ENCODE measurements at places on chromosomes 6 and 20.

- DNase-seq: no peak
These were observed 8.0 kb downstream of the TRIM10 start for GRCh38 chr6:30152910-30153610.

DNA sequence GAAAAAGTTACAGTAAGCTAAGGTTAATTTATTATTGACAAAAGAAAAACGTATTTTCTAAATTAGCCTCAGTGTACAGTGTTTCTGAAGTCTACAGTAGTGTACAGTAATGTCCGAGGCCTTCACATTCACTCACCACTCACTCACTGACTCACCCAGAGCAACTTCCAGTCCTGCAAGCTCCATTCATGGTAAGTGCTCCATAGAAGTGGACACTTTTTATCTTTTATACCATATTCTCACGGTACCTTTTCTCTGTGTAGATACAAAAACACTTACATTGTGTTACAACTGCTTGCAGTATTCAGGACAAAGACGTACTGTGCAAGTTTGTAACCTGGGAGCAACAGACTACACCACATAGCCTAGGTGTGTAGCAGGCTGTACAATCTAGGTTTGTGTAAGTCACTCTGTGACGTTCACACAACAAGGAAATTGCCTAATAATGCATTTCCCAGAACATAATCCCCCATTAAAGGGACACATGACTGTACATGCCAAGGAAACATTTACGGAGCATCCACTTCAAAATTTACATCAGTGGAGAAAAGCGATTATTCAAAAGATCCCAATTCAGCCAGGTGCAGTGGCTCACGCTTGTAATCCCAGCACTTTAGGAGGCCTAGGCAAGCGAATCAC lies 133.4 kb downstream of the BANF2 start:
- no peak for DNase-seq

- DNase-seq: no peak
These were observed 61.2 kb downstream of the VEGFA start for GRCh38 chr6:43831191-43831590.

- no peak for DNase-seq
These were observed 15.4 kb downstream of the PEDS1 start for GRCh38 chr20:50138120-50138478.

DNA sequence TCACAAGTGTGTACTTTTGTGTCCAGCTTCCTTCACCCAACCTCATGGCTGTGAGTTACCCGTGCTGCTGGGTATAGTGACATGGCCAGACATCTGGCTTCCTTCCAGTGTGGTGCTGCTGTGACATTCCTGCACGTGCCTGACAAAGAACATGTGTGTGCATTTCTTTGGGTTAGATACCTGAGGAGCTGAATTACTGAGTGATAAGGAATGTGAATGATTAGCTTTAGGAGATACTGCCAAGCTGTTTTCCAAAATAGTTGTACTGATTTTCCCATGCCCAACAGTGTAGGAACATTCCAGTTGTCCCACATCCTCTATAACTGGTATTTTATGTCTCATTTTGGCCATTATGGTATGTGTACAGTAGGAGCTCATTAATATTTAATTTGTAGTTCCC lies 132.5 kb downstream of the PREX1 start:
- no peak for DNase-seq

GRCh38 chr6:33665957-33666356 lies 44.8 kb downstream of the ITPR3 start:
- no peak for DNase-seq

DNA sequence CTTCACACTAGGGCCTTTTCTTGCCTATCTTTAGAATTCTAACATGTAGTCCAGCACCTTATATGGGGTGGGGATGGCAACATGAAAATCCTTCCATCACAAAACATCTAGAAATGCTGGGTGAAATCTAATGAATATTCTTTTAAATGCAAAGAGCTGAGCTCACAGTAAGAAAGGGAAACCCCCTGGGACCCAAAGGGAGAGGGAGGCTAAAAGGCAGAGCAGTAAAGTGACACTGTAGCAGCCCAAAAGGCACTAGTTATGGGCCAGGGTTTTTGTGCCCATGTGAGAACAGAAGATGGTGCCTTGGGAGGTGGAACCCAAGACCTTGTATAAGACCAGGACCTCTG lies 66.7 kb downstream of the TRAM2 start:
- no peak for DNase-seq
